Body of pancreas (tissue), 4 donors: ENCODE measurements at places on chromosomes 16 and 17. TPM values are rescaled to one million over a fixed set of nuclear protein-coding genes. Genes with fewer than 3 reads are reported as not detected.

Gene AP2B1
- 29.3 TPM for total RNA-seq

Gene CPHXL2
- total RNA-seq: not detected

GRCh38 chr16:74556375-74556922, 50.5 kb downstream of the GLG1 start:
- no peak for DNase-seq
- no peaks in the 10 kb centered on the region for H3K36me3 ChIP-seq
- H3K27me3 ChIP-seq: no peaks in the 10 kb centered on the region
- H3K4me1 ChIP-seq: peaks cover 7% of the 10 kb centered on the region
- H3K4me3 ChIP-seq: no peak overlapping the region

DNA sequence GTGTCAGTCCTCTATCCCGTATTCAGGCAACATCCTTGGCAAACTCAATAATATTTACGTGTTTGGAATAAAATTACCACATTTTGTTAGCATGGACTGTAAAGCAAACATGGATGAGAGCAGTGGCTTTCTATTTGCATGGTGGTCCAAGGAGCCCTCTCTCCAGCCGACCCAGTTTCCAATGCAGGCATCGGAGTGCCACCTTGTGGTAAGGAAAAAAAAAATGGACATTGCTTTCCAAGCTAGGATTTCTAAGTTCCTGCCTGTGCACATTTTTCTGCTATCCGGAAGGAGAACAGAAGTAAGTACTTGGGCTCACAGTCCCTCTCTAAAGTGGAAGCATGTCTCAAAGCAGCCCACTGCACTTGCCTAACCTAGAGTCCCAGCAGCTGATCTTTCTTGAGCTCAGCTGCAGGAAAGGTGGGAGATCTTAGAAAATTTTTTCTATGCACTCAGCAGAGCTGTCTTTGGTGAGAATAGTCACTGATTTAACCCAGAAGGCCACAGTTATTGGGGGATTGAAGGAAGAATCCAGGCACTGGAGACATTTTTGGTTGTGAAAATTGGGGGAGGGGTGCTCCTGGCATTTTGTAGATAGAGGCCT, 46.0 kb upstream of the ERCC4 start:
- H3K4me1 ChIP-seq: no peaks in the 10 kb centered on the region
- no peaks in the 10 kb centered on the region for H3K36me3 ChIP-seq
- no peak overlapping the region for H3K4me3 ChIP-seq

DNA sequence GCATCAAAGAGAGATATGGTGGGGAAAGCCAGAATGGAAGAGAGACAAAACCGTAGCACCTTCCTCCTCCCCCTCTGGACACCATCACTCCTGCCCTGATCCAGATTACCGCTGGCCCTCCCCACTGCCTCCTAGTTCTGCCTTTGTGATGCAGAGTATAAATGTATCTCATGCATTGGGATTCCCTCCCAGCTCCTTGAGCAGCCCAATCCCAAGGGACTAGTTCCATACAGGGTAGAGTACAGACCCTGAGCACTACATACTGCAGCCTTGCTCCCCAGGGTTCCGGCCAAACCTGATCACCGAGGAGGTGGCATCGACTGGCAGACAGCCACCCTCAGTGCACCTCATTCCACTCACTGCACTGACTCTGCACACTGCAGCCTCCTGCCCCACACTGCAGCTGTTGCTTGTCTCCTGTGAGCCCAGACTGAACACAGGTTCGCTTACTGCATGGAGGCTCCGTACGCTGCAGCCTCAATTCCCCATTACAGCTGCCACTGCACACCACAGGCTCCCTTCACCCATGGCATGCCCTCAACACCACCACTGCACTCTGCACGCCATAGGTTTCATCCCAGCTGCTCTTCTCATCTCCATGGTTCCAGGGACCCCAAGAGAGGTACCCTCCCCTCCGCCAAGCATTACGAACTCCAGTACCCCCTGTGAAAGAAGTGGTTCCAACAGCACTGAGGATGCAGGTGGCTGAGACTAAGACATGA, 1.7 kb upstream of the THRA start:
- peaks cover 33% of the 10 kb centered on the region for H3K4me1 ChIP-seq
- H3K36me3 ChIP-seq: no peaks in the 10 kb centered on the region
- H3K27ac ChIP-seq: no peak overlapping the region
- no peaks in the 10 kb centered on the region for H3K27me3 ChIP-seq
- no peak for DNase-seq

Gene KRT33A
- total RNA-seq: not detected

Gene DNAAF8
- 0.26 TPM for total RNA-seq

DNA sequence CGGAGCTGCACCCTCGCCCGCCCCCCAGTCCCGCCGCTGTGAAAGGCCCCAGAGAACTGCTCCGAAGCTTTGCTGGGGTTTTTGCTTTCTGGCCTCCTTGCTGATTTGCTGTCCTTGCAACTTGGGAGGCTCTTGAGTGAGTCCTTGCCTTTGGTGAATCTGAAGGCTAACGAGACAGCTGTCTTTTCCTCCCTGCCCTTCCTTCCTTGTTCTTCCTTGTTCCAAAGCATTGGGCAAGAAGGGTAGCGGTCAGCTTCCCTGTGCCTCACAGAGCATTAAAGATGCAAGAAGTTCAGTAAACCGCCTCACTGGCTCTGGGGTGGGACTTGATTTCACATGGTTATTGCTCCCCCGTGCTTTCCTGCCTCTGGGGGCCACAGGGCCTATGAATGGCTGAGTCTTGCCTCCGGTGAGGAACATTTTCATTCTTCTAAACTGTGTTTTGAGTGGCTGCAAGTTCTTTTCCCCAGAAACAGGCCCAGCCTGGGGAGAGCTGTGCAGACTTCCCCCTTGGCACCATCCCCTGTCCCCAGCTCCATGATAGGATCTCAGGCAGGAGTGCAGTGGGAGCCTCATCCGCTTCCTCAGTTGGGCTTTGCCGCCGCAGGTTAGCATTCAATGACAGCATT, 1.4 kb downstream of the YPEL2 start:
- no peaks in the 10 kb centered on the region for H3K27me3 ChIP-seq
- peak overlapping the region; percentile 76 for H3K4me3 ChIP-seq
- H3K4me1 ChIP-seq: peaks cover 73% of the 10 kb centered on the region
- peak; percentile 48 for DNase-seq
- H3K27ac ChIP-seq: peak overlapping the region; percentile 93

DNA sequence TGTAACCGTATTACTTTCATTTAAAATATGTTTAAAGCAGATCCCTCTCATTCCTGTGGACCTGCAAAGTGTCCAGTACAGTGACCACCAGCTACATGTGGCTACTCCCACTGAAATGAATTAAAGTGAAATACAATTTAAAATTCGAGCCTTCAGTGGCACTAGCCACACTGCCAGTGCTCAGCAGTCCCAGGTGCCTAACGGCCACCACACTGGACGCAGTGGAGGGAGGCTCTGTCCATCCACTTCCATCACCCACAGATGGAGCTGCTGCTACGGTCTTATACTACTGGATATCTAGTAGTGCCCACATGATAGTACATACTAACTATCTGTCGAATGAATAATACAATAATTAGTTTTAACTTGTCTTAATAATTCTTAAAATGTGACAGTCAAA, 2.3 kb upstream of the CBX2 start:
- no peaks in the 10 kb centered on the region for H3K27me3 ChIP-seq
- H3K4me1 ChIP-seq: peaks cover 46% of the 10 kb centered on the region
- no peak for DNase-seq
